Upper lobe of right lung (tissue), 1 donor: ENCODE measurements at places on chromosomes 3 and 15. TPM values are rescaled to one million over a fixed set of nuclear protein-coding genes. Genes with fewer than 3 reads are reported as not detected.

Gene MAGI1
- 45.8 TPM for total RNA-seq

Gene BFSP2
- not detected for total RNA-seq

Gene ZNF620
- 7.0 TPM for total RNA-seq

Gene CYFIP1
- total RNA-seq: 139 TPM

Gene NEK10
- 0.49 TPM for total RNA-seq

DNA sequence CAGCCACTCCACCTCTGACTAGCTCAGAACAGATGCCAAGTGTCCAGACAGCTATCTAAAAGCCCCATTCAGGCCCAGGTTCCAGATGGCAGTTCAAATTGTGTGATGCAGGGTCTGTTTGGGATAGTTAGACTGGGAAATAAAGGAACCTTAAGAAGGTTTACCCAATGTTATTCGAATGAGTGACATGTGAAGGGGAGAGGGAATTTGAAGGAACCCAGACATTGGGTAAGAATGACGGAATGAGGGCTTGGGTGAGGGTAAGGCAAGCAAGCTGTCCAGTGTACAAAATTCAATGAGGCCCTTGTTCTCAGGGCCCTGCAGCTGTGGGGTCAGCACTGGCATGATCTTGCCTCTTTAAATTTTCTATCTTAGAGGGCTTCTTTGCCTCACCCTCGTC lies 34.1 kb downstream of the ATP13A5 start:
- H3K4me1 ChIP-seq: no peaks in the 10 kb centered on the region
- H3K27ac ChIP-seq: no peak overlapping the region
- no peak for DNase-seq
- peaks cover 6% of the 10 kb centered on the region for H3K27me3 ChIP-seq
- no peaks in the 10 kb centered on the region for H3K36me3 ChIP-seq

- H3K4me3 ChIP-seq: no peak overlapping the region
- DNase-seq: no peak
- no peaks in the 10 kb centered on the region for H3K36me3 ChIP-seq
- no peaks in the 10 kb centered on the region for H3K27me3 ChIP-seq
- H3K27ac ChIP-seq: no peak overlapping the region
These were observed 75.6 kb downstream of the TUSC7 start for GRCh38 chr3:116785226-116785625.

DNA sequence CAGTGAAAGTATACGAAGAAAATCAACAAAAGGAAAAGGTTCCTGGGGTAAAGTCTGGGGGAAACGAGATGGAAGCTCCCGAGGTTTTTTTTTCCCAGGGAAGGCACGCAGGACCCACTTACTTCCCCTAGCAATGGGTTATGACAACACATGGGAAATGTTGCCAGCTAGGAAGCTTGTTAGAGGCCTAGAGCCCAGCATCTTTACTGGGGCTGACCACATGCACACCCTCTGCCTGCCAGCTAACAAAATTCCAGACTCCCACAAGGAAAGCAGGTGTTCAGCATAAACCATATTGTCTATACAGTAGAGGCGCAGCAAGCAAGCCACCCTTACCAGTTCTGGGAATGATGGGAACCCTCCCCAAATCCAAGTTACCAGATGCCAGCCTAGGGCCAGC lies 258.8 kb upstream of the NR2E3 start:
- no peak overlapping the region for H3K4me3 ChIP-seq
- H3K27ac ChIP-seq: no peak overlapping the region

GRCh38 chr15:40405501-40406381 lies at the start of gene IVD:
IVD (plus strand) TSS chr15:40405795; CDS start chr15:40405828, 33 bp downstream.
- DNase-seq: peak; percentile 98
- peaks cover 25% of the 10 kb centered on the region for H3K36me3 ChIP-seq
- peak within 1 kb of the TSS; percentile 86 for H3K27ac ChIP-seq
- H3K4me1 ChIP-seq: peaks cover 18% of the 10 kb centered on the region
- H3K27me3 ChIP-seq: no peaks in the 10 kb centered on the region

DNA sequence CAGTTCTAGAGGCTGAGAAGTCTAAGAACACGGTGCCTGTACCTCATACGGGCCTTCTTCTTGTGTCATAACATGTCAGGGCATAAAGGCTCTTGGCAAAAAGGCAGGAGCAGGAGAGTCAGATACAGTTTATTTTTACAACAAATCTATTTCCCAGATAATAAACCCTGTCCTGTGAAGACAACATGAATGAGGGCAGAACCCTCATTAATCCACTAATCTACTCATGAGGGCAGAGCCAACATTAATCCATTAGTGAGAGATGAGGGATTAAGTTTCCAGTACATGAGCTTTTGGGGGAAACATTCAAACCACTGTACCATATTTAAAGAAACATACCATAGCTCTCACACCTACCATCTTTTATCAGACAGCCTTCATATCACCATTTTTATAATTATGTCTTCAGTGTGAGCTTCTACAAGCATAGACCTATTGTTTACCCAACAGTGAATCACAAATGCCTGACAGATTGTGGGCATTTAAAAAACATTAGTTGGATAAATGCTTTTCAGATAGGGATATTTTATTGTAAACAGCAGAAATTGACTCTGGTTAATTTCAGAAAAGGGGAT lies 645.8 kb downstream of the GRM7 start:
- no peak for DNase-seq
- no peak overlapping the region for H3K4me3 ChIP-seq
- H3K4me1 ChIP-seq: peaks cover 8% of the 10 kb centered on the region
- no peak overlapping the region for H3K27ac ChIP-seq
- no peaks in the 10 kb centered on the region for H3K36me3 ChIP-seq

GRCh38 chr3:122913539-122914100 lies 113.9 kb downstream of the SEMA5B start:
- no peak overlapping the region for H3K27ac ChIP-seq
- peaks cover 18% of the 10 kb centered on the region for H3K27me3 ChIP-seq
- H3K4me1 ChIP-seq: no peaks in the 10 kb centered on the region
- no peak for DNase-seq

DNA sequence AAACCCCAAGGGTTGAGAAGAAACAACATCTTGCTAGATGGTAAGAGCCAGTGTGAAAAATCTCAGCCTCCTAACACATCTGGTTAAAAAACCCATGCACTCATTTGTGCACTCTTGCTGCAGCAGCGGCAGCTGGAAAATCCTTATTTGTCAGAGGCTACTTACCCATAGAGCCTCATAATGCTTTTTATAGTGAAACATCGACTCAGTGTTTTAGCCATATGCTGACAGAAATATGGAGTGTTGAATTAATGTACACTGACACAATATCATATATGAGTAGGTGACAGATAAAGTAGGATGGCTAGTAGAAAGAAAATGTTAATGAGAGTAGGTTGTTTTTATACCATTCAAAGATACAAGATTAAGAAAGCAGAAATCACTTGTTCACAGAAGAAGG lies 13.0 kb downstream of the SLC9A9 start:
- no peak for DNase-seq
- H3K36me3 ChIP-seq: no peaks in the 10 kb centered on the region
- peaks cover 11% of the 10 kb centered on the region for H3K4me1 ChIP-seq
- H3K4me3 ChIP-seq: no peak overlapping the region
- no peak overlapping the region for H3K27ac ChIP-seq

DNA sequence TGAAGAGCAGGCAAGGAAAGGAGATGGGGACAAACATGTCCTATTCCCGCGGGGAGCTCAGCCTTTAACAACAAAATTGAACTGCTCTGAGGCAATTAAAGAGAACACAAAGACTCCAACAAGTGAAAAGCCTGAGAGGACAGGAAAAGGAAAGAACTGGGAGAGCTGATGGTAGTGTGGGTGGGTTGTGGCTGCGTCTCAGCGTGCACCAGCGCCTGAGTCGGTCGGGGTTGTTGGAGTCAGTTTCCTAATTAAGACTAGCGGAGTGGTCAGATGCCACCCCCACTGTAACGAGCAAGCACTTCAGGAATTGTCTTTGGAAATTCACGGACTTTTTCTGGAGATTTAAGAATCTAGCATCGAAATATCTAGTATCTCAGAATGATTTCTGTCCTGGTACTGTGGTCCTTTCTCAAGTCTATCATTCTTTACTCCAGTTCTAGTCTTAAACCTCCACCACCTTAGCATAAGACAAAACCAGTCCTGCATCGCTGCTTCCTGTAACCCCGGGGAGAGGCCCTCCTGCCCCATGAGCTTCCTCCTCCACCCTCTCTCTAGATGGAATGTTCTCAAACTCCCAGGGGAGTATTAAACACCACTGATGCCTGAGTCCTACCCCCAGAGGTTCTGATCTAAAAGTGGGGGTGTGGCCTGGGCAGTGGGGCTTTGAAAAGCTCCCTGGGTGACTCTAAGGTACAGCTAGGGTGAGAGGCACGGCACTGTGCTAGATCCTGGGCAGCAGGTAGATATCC lies 104.0 kb downstream of the CYP19A1 start:
- DNase-seq: no peak
- H3K27me3 ChIP-seq: peaks cover 18% of the 10 kb centered on the region
- H3K36me3 ChIP-seq: no peaks in the 10 kb centered on the region
- H3K4me1 ChIP-seq: no peaks in the 10 kb centered on the region
- H3K27ac ChIP-seq: no peak overlapping the region

GRCh38 chr3:195849322-195850074 lies 37.8 kb upstream of the MUC4 start:
- peaks cover under 1% of the 10 kb centered on the region for H3K4me1 ChIP-seq
- H3K27me3 ChIP-seq: no peaks in the 10 kb centered on the region
- DNase-seq: no peak
- no peak overlapping the region for H3K4me3 ChIP-seq
- no peak overlapping the region for H3K27ac ChIP-seq

- H3K4me3 ChIP-seq: no peak overlapping the region
- H3K27me3 ChIP-seq: no peaks in the 10 kb centered on the region
- no peaks in the 10 kb centered on the region for H3K36me3 ChIP-seq
- no peak for DNase-seq
These were observed 23.3 kb upstream of the HEG1 start for GRCh38 chr3:125078951-125079674.

- no peaks in the 10 kb centered on the region for H3K27me3 ChIP-seq
- H3K27ac ChIP-seq: no peak overlapping the region
- H3K4me1 ChIP-seq: no peaks in the 10 kb centered on the region
- no peaks in the 10 kb centered on the region for H3K36me3 ChIP-seq
- no peak overlapping the region for H3K4me3 ChIP-seq
- peak; percentile 48 for DNase-seq
These were observed 6.2 kb upstream of the IP6K1 start for GRCh38 chr3:49792371-49793150.

- H3K27me3 ChIP-seq: no peaks in the 10 kb centered on the region
- H3K4me1 ChIP-seq: peaks cover 58% of the 10 kb centered on the region
- H3K27ac ChIP-seq: no peak overlapping the region
- DNase-seq: no peak
- no peaks in the 10 kb centered on the region for H3K36me3 ChIP-seq
These were observed 3.7 kb downstream of the NR1D2 start for GRCh38 chr3:23948761-23949160.

- no peak overlapping the region for H3K4me3 ChIP-seq
- no peak overlapping the region for H3K27ac ChIP-seq
- no peaks in the 10 kb centered on the region for H3K4me1 ChIP-seq
- H3K27me3 ChIP-seq: no peaks in the 10 kb centered on the region
- no peak for DNase-seq
These were observed 66.9 kb downstream of the DCLK3 start for GRCh38 chr3:36697229-36698001.

- peak; percentile 58 for DNase-seq
- H3K4me3 ChIP-seq: no peak overlapping the region
- no peaks in the 10 kb centered on the region for H3K36me3 ChIP-seq
These were observed 9.1 kb downstream of the PLA2G4D start for GRCh38 chr15:42085236-42085605.

DNA sequence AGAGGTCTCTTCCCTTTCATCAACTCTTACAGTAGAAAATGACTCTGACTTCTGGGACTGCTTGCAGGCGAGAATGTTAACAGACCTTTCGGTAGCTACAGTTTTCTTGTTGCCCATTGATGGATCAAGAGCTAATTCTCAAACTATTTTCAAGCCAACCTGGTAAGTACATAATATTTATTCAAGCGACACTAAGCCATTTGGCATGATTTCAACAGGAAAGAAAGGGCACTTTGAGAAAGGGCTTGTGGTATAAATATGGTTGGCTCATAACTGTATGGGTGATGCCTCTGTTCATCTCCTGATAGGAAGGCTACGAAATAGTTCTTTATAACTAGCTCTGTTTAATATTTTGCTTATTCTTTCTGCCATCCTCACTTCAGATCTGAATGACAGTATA lies 196.2 kb upstream of the CNTN4 start:
- no peak for DNase-seq
- H3K27me3 ChIP-seq: no peaks in the 10 kb centered on the region
- H3K36me3 ChIP-seq: no peaks in the 10 kb centered on the region
- no peaks in the 10 kb centered on the region for H3K4me1 ChIP-seq

- no peaks in the 10 kb centered on the region for H3K4me1 ChIP-seq
- no peak for DNase-seq
- no peak overlapping the region for H3K27ac ChIP-seq
- no peaks in the 10 kb centered on the region for H3K27me3 ChIP-seq
- no peak overlapping the region for H3K4me3 ChIP-seq
- no peaks in the 10 kb centered on the region for H3K36me3 ChIP-seq
These were observed 746.3 kb downstream of the FHIT start for GRCh38 chr3:60504827-60505457.

- H3K4me3 ChIP-seq: no peak overlapping the region
- H3K4me1 ChIP-seq: no peaks in the 10 kb centered on the region
- no peaks in the 10 kb centered on the region for H3K27me3 ChIP-seq
- DNase-seq: no peak
- H3K36me3 ChIP-seq: peaks cover 75% of the 10 kb centered on the region
These were observed 15.6 kb downstream of the B4GALT4 start for GRCh38 chr3:119225121-119225520.

DNA sequence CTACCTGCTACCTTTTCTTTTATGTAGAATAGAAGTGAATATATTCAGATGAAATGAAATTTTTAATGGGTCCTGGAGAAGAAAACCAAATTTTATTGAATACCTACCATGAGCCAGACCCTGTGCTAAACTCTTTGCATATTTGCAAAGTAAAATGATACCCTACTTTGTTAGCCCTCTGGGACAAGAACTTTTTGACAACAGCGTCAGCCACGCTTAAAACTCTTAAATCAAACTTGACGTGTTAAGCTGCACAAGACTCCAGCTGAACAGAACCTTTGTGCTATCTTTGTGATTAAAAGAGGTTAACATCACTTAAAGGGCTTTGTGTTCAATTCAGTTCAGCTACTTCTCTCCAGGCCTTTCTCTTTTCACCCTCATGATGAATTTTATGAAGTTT lies 316.5 kb downstream of the MEX3B start:
- H3K27me3 ChIP-seq: no peaks in the 10 kb centered on the region
- H3K4me3 ChIP-seq: no peak overlapping the region
- H3K4me1 ChIP-seq: no peaks in the 10 kb centered on the region
- no peak for DNase-seq

DNA sequence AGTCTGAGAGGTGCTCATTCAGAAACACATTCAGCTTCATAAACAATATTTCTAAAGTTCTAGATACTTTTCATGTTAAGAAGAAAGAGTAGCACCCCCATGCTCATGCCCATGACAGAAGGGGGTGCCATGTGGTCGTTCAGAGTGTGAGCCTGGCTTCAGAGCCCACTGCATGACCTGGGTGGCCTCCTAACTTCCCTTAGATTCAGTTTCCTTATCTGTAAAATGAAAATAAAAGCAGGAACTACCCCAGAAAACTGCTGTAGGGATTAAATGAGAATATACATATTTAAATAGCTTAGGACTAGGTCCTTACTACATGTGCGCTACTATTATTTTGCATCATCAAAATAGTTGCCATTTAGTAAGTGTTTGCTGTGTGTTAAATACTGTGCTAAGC lies 69.2 kb downstream of the ABHD5 start:
- DNase-seq: no peak
- H3K36me3 ChIP-seq: no peaks in the 10 kb centered on the region
- no peaks in the 10 kb centered on the region for H3K27me3 ChIP-seq
- peak overlapping the region; percentile 12 for H3K27ac ChIP-seq
